ENCODE measurements at places on chromosomes 5 and 9. TPM values are rescaled to one million over a fixed set of nuclear protein-coding genes. Genes with fewer than 3 reads are reported as not detected.
A peak's percentile ranks its signal among the peaks of the same experiment; 100 is the strongest.

DNA sequence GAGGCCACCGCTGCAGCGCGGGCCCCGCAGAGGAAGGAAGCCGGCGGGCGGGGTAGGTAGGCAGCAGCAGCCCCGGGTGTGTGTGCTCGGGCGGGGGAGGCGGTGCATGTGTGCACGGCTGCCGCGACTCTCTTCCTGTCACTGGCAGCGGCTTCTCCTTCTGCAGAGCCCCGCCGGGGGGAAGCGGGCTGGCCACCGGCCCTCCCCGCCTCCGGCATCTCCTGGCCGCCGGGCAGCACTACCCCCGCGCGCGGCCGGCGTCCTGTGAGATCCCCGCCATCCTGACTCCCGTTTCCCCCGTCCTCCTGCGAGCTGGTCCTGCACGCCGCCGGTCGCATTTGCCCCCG lies 315 bp downstream of the PIK3R1 start:
- peak; percentile 85 for DNase-seq

DNA sequence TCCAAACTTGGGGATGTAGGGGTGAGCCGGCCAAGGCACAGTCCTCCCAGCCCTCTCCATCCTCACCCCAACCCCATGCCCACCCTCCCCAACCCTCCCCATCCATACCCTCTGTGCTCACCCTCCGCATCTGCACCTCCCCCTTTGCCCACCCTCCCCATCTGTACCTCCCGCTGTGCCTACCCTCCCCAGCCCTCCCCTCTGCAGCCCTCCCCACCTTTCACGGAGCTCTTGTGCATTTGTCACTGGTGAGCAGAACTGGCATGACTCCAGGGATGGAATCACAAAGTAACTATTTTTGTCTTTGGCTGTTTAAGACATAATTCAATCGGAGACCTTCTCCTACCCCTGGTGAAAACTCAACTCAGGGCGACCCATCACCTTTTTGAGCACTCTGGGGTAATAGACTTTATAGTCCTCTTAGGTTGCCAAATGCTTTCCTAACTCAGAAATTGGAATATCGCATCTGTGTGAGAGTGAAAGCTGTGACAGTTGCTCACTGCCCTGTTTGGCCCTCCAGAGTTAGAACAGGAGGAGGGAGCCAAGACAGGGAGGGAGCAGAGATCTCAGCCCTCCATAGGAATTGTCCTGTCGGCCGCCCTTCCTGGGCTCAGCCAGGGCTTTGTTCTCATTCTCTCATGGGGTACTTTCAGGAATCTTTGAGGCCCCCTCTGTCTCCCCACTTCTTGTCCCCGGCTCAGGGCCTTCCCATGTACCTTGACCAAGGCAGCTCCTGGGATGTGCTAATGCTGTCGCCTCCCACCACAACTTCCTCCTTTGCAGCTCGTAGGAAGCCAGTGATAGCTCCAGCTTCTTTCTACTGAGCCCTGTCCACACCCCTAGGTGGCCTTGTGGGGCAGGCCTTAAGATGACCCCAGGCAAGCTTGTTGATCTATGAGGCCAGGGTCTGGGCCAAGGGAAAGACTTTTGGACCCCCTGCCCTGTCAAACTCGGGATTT lies 36.2 kb downstream of the OTULIN start:
- DNase-seq, result no peak

DNA sequence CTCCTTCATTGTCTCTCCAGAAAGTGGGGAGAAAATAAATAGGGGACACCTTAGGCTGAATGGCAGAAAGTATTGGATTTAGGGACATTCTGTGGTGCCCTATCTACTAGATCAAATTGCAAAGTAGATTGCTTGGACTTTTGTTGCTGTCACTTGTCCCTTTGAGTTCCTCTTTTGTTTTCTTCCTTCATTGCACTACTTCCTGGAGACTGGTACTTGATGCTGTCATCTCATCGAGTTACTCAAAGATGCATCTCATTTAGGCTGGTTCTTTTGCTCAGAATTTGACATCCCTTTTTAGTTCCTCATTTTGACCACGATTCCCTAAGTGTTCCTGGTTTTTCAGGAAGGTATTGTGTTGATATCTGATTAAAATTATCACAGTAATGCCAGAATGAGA lies 137.6 kb downstream of the ADGRV1 start:
- DNase-seq, result no peak

The REXO4 gene
- total RNA-seq, result 17.5 TPM

The SH3TC2 gene
- total RNA-seq, result 1.3 TPM
